Daoy (cell line): ENCODE measurements at places on chromosomes 1 and 21. TPM values are rescaled to one million over a fixed set of nuclear protein-coding genes. Genes with fewer than 3 reads are reported as not detected.

DNA sequence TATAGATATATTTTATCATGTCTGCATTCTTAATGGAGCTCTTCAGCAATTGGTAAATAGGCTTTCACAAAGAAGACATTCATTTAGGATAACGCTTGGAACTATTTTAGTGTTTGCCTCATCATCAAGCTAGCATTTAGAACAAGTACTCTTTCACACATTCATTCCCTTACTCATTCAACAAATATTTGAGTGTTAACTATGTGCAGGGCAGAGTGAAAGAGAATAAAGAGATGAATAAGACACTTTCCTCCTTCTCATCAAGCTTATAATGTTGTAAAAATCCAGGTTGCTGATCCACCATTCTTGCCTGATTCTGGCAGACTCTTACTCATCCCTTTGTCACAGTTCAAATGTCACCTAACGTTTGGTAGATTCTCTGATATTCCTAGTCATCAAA is 386.3 kb upstream of the BEND5 start:
- no peak for DNase-seq

DNA sequence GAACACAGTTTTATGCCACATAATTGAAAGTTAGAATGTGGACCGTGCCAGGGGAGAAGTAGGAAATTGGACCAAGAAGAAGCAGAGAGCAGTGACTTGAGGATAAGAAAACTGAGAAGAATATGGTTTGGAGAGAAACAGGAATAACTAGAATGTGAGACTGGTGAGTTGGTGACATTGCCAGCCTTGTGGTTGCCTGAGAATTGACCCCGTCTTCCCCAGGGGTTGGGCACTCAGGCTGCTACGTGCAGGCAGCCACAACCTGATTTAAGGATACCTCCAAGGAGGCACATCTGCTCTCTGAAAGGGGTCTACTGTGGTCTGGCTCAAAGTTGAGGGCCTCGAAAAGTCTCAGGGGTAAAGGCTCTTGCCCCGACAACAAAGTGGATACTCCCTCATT is 112.1 kb upstream of the ARTN start:
- no peak for DNase-seq

PCP4 gene
- not detected in 2 replicates for total RNA-seq

AMY1B gene
- total RNA-seq, result not detected in 2 replicates

GRCh38 chr1:227789084-227790033 is 26.1 kb upstream of the PRSS38 start:
- DNase-seq, result no peak
